ENCODE measurements at places on chromosomes 7 and 10.
A peak's percentile ranks its signal among the peaks of the same experiment; 100 is the strongest.

- no peak for DNase-seq
These were observed 53.5 kb upstream of the ARHGAP12 start for GRCh38 chr10:31982111-31982510.

- no peak for DNase-seq
These were observed 208.4 kb downstream of the DIP2C start for GRCh38 chr10:480928-481552.

- no peak for DNase-seq
These were observed 1034.5 kb upstream of the LRRTM3 start for GRCh38 chr10:65891073-65891981.

- DNase-seq, result no peak
These were observed 127.5 kb downstream of the CUBN start for GRCh38 chr10:17001961-17002749.

DNA sequence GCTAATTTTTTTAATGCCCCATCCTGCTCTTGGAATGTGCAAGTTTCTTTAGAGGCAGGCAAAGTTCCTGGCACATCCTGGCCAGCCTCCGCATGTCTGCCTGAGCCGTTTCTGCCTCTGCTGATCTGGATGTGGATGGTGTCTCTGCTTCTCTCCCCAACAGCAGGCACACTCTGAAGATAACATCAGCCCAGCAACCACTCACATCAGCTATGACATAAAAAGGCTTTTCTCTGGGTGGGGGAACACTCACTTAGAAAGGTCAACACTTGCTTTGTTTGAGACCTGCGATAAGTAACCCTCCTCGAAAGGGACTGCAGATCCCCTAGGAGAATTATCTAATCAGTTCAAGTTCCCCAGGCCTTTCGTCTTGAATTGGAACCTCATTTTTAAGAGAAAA lies 142.9 kb downstream of the FGFR2 start:
- no peak for DNase-seq

DNA sequence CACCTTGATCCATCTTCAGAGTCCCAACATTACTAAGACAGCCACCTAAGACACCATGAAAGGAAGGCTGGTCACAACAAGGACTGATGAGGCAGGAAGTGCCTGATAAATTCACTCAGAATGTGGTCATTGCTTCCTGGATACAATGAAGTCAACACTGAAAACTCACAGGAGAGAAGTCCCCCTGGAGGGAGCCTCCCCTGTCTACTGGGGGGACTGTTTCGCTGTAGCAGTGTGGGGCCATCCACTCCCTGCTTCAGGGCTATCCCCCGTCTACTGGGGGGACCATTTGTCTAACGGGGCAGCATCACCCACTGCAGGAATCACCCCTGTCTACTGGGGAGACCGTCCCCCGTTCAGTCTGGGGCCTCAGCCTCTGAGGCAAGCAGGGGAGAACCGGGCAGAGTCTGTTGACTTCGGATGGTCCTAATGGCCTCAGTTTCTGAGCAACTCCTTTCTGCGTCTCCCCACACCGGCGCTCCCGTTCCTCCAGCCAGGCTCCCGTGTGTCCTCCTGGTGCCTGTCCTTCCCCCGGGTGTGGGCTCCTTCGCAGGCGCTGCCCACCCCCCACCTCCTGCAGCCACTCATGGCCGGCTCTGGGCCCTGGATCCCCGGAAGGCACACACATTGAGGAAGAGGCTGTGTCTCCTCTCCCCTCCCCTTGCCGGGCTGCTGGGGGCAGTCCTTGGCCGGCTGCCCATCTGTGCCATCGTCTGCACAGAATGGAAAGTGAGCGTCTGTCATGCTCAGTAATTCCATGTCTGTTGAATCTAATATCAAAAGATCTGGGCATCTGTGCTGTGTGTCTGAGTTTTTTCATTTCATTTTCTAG lies 59.9 kb upstream of the DNAJB6 start:
- DNase-seq, result no peak

GRCh38 chr7:78267141-78267540 lies 468.6 kb downstream of the PHTF2 start:
- DNase-seq, result no peak

DNA sequence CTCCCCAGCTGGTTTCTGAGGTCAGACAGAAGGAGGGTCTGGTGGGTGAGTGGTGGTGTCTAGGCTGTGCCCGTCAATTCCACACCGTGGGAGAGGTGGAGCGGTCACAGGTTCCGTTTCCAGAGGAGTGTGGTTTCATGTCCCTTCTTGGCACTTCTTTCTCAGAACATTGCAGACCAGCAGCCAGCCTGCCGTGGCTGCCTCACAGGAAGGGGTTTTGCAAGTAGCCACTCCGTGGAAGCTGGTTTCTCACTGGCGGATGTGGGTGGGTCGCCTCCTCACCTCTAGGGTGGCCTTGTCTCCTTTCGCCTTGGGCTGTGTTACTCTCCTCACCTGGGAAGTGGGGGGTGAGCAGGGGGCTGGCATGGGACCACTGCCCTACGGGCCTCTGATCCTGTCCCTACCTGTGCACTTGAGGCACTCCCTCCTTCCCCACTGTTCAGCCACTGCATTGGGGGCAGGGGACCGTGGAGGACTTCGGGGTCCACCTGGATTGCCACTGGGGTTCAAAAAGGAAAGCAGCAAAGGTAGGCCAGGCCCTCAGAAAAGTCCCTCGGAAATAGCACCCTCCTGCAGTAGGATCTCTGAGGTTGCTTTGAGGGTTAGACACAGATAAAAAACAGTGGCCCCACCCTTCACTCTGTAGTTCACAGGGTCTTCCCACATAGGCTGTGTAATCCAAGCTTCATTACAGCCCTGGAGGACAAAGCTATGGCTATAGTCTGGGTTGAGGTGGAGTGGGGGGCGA lies 33.9 kb downstream of the TSPAN14 start:
- DNase-seq, result no peak

DNA sequence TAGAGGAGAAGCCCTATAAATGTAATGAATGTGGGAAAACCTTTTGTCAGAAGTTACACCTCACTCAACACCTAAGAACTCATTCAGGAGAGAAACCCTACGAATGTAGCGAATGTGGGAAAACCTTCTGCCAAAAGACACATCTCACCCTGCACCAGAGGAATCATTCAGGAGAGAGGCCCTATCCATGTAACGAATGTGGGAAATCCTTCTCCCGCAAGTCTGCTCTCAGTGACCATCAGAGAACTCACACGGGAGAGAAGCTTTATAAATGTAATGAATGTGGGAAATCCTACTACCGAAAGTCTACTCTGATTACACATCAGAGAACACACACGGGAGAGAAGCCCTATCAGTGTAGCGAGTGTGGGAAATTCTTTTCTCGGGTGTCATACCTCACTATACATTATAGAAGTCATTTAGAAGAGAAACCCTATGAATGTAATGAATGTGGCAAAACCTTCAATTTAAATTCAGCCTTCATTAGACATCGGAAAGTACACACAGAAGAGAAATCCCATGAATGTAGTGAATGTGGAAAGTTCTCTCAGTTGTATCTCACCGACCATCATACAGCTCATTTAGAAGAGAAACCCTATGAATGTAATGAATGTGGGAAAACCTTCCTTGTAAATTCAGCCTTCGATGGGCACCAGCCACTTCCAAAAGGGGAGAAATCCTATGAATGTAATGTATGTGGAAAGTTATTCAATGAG lies 18.9 kb downstream of the RBAK start:
- DNase-seq, result no peak

DNA sequence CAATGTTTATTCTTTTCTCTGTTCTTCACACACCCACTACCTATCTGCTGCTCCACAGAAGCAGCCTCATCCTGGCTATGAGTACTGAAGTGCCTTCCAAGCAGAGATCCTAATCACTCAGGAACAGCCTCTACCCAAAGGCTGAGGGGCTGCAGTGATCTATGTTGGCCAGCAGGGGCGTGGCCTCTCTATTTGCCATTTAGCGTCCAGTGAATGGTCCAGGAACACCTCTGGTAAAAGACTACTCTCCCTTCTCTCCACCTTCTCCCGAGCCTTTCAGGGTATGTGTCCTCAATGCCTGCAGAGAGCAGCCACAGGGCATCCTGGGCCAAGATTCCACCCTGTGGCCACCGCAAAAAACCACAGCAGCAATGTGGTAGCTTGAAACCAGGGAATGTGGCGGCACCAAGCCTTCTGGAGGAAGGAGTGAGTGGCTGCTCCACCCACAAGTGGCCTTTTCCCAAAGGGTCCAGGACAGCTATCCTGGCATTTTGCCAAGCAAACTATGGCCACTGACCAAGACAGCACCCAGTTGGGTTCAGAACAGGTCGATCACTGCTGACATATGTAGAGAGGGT lies 70.9 kb downstream of the SYPL1 start:
- peak; percentile 47 for DNase-seq

GRCh38 chr7:70947181-70947580 lies 184.8 kb upstream of the GALNT17 start:
- no peak for DNase-seq

- DNase-seq, result no peak
These were observed 31.3 kb downstream of the RCC1L start for GRCh38 chr7:75042286-75042685.

- no peak for DNase-seq
These were observed 41.6 kb downstream of the SLC16A9 start for GRCh38 chr10:59668096-59668495.

DNA sequence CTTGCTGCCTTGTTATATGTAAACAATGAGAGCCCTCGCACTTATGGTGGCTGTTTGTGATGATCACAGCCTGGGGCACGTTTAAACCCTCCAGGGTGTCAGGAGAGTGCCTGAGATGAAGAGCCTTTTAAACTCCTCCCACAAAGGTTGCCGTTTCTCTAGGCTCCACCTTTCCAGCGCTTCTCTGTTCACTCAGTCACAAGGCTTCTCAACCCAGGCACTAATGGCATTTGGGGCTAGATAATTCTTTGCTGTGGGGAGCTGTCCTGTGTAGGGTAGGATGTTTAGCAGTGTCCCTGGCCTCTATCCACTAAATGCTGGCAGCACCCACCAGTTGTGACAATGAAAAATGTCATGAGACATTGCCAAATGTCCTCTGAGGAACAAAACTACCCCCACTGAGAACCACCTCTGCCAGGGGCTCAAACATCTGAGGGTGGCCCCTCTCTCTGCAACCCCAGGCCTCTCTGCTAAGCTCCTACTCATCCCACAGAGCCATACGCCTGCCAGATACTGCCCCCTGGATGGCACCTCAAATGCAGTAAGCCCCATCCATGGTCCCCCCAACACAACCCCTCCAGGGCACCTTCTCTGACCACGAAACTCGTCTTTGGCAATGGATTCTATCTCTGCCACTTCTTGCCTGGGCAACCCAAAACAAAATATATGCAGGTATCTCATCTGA lies 144.3 kb upstream of the ZMIZ1 start:
- DNase-seq, result no peak

GRCh38 chr10:131905603-131906268 lies 4.9 kb downstream of the PPP2R2D start:
- DNase-seq, result no peak

GRCh38 chr10:8913720-8914119 lies 859.2 kb downstream of the GATA3 start:
- DNase-seq, result no peak

DNA sequence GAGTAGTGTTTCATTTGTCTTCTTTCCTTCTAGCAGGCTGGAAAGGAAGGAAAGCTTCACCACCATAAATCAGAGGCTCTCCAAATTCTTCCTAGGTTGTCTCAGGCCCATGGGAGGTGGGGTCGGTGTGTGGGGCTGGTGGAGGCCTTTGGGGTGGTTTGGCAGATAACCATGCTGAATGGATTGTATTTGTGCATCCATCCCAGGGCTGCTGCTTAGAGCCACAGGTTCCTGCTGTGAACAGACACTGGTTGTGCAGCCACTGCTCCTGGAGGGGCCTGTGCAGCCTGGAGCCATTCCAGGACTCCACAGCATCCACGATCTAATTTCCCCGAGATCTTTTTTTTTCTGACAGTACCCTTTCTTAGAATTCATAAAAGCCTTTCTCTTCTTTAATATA lies 741.8 kb downstream of the SUGCT start:
- DNase-seq, result no peak
